ENCODE measurements at places on chromosomes 5 and 9. TPM values are rescaled to one million over a fixed set of nuclear protein-coding genes. Genes with fewer than 3 reads are reported as not detected.

The OR13C4 gene
- total RNA-seq, result not detected

The RETREG1 gene
- total RNA-seq, result 2.8 TPM

The FRMPD1 gene
- total RNA-seq, result not detected

The C5orf34 gene
- total RNA-seq, result 14.5 TPM

The OBP2B gene
- not detected for total RNA-seq

The NHP2 gene
- total RNA-seq, result 212 TPM

The SPEF2 gene
- 0.84 TPM for total RNA-seq

The LCN2 gene
- not detected for total RNA-seq

The OR1Q1 gene
- not detected for total RNA-seq

The POU5F2 gene
- total RNA-seq, result 0.24 TPM

The PTGDS gene
- 0.24 TPM for total RNA-seq

The UGCG gene
- 27.8 TPM for total RNA-seq

The ATOX1 gene
- 161 TPM for total RNA-seq

The GABRB2 gene
- not detected for total RNA-seq
